Stimulated activated CD4-positive, alpha-beta T cell treated with anti-CD3 and anti-CD28 coated beads, TNF-alpha, amount 100 ng/mL, for 24 hours (primary cell): ENCODE measurements at places on chromosomes 12 and 14.
A peak's percentile ranks its signal among the peaks of the same experiment; 100 is the strongest.

- no peak for DNase-seq
Observed at GRCh38 chr12:70255311-70255710, 12.1 kb downstream of the CNOT2 start.

- no peak for DNase-seq
Observed at GRCh38 chr14:94501588-94502516, 7.4 kb downstream of the SERPINA12 start.

DNA sequence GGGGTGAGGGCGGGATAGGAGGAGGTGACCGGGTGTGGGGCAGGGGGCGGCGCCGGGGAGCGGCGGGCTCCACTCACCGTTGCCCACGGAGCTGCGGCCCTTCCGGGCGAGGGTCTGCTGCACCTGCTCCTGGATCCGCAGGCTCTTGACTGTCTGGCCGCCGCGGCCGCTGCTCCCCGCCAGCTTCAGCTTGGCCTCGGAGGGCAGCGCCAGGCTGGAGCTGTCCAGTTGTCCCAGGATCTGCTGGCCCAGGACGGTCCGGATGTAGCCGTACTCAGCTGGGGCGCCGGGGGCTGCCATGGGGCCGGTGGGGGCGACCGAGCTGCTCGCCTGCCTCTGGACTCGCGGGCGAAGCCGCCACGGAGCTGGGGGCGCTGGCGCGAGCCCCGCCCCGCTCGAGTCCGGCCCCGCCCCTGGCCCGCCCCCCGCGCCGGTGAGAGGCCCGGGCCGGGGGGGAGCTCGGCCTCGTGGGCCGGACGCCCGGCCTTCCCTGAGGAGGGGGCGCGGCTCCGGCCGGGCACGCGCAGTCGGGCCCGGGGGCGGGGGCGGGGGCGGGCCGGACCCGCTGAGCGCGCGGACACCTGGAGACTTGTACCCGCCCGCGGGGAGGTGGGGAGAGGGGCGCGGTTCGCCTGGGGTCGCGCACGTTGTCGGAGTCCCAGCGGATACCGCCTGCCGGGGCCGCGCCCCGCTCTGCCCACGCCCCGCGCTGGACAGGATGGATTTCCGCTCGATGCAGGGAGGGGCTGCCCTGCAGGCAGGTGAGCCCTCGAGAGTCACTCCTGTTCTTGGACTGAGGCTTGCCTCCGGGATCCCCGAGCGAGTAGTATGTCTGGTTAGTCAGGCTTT is at the start of gene PKP2:
TSS of gene PKP2 (minus strand) at position 346 of the 849 bp plus-strand sequence. CDS start at position 300, 46 bp downstream.
- no peak for DNase-seq

DNA sequence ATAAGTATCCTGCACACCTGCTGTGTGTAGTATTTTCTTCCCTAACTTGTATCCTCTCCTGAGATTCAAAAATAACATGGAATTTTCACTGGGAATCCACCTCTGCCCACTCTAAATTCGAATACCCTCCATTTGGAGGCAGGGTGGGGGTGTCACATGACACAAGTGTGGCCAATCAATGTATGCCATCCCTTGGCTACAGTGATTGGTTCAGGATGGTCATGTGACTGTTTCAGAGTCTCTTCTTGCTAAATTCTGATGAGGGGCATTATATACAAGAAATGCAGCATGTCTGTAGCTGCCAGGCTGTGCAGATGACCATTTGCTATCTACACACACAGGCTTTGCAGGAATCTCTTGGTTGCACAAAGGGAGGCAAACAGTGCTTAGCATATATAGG is 86.8 kb upstream of the TMEM132C start:
- no peak for DNase-seq

DNA sequence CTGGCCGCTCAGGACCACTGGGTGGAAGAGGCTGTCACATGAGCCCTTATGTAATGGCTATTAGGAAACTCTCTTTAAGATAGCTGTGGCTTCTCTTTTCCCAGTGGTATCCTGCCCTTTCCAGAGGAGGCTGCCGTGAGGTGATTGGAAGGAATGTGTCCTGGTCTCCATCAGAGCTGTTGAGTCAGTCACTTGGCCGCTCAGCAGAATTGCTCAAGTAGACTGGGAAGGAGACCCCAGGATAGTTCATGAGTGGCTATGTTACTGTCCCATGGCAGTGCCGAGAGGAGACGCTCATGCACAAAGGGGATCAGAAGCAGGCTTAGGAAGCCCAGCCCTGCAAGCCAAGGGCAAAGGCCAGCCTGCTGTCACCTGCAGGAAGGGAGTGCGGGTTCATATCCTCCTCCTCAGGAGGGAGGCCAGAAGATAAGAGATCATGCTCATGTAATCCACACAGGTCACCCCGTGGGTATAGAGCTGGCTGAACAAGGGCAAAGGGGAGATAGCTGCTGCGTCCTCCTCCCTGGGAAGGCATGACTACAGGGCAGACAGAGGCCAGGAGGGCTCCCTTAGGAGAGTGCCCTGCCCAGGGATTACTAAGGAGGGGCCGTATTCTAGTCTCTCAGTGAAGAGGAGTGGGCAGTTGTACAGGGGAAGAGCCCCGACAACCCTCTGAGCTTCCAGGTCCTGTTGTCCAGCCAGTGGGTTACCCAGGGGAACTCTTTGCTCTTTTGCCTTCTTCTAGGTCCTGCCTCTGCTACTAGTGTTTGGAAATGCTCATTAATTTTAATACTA is 137.0 kb upstream of the MAX start:
- no peak for DNase-seq

GRCh38 chr14:55580470-55581341 is 699 bp downstream of the KTN1 start:
- peak; percentile 16 for DNase-seq
